Endodermal cell (in vitro differentiated cells): ENCODE measurements at places on chromosomes 4 and X. TPM values are rescaled to one million over a fixed set of nuclear protein-coding genes. Genes with fewer than 3 reads are reported as not detected.

Gene LONRF3
- total RNA-seq: 0.75 to 3.8 TPM (median 3.1 TPM) in 3 replicates

Gene DYNLT3
- total RNA-seq: 12.4 and 15.4 TPM in 2 replicates

Gene ATOH1
- total RNA-seq: 1.5 and 1.6 TPM in 2 replicates

Gene MAGEB17
- total RNA-seq: 0.44 TPM in 1 of 2 replicates, not detected in the other

Gene GSPT2
- total RNA-seq: 16.6 to 21.9 TPM (median 21.3 TPM) in 3 replicates

Gene GAGE1
- not detected in 2 replicates for total RNA-seq

Gene CPEB2
- total RNA-seq: 8.6 and 9.9 TPM in 2 replicates

Gene TSPYL2
- 25.1 and 26.6 TPM in 2 replicates for total RNA-seq

Gene TRAM1L1
- total RNA-seq: 1.7 and 1.8 TPM in 2 replicates

Gene ADH4
- total RNA-seq: not detected in 2 replicates
